RPMI8226 (cell line): ENCODE measurements at places on chromosomes 6 and 20.
A peak's percentile ranks its signal among the peaks of the same experiment; 100 is the strongest.

DNA sequence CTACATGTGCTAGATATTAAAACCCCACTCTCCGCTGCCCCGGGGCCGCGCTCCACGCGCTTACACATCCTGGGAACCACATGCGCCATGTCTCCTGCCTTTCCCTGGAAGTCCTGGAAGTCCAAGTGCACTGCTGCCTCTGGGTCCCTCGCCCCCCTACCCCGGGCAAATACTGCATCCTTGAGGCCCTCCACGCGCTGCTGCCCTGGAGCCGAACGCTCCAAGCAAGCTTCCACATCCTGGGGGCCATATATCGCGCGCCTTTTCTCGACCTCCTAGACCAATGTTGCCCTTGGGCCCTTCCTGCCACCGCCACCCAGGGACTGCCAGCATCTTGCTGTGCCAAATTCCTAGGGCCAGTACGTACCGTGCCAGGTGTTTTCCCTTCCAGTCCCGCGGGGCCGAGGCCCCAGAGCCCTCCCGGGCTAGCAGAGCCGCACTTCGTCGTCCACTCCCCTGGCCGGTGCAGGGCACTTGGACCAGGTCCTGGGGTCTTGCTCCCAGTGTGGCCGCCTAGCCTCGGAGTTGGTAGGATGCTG is 779 bp upstream of the KCNG1 start:
- no peak for DNase-seq

DNA sequence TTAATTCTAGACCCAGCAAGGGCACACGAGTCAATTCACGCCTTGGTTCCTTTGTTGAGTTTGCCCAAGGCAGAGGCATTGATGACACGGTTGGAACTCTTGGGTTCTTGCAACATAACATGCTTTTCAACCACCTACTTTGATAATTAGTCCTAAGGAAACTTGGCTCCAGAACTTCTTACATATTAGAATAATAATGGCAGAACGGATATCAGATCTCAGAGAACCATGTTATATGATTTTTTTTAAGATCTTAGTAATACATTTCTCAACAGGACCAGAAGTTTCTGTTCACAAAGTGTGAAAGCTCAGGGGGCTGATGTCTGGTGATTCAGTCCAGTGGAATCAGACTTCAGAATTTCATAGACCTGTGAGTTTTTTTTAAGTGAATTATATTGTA is 19.2 kb downstream of the SPTLC3 start:
- no peak for DNase-seq

GRCh38 chr20:36273414-36274180 is 32.5 kb upstream of the DLGAP4 start:
- peak; percentile 68 for DNase-seq

DNA sequence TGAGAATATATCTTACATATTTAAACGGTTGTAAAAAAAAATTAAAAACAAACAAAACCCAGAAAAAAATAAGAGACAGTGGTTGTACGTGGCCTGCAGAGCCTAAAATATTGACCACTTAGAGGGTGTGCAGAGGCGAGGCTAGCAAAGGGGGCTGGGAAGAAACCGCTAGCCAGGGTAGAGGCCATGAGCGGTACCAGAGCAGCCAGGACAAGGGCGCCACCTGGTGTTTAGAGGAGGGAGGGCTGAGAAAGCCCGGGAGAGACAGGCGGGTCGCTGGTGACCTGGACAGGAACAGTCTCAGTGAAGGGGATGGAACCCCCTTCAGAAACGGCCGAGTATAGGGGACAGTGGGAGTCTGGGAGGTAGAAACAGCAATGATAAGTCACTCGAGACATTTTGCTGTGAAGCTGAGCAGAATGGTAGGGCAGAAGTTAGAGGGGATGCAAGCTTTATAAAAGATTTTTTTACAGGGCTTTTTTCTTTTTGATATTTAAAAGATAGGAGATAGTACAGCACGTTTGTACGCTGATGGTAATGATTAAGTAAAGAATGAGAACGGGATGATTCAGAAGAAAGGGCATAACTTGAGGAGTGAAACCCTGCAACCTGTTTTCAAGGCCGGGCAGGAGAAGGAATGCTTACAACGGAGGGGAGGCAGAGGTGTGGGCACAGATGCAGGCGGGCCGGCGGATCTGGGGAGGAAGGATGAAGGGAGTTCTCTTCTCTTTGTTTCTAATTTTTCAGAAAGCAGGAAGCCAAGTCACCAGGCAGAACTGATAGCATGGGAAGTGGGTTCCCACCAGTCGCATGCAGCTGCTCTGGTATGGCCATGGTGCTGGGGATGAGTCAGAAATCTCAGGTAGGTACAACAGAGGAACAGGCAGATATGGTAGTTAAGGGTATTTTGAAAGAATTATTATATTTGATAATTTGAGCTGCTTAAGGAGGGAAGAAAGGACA is 76.2 kb downstream of the FAM229B start:
- DNase-seq: peak; percentile 56

GRCh38 chr6:150685860-150686259 is 86.2 kb downstream of the PLEKHG1 start:
- DNase-seq: peak; percentile 60

DNA sequence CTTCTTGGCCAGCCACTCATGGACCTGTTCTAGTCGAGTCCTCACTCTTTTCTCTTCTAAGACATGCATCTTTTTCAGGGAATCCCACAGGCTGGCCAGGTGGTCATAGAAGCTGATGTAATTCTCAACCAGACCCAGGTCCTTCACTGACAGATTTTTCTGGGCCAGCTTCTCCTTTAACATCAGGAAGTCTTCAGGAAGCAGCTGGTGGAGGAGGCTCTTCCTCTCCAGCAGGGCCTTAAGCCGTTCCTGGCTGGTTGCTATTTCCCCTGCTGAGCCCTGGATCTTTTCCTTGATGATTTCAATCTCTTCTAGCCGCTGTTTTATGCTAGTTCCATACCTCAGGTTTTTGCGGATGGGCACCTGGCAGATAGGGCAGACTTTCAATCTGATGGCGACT is 28.6 kb downstream of the DDX27 start:
- DNase-seq: no peak

- DNase-seq: no peak
Measured at GRCh38 chr6:53615633-53616449, 49.7 kb downstream of the KLHL31 start.
